ENCODE measurements at places on chromosomes 7 and 10.
A peak's percentile ranks its signal among the peaks of the same experiment; 100 is the strongest.

DNA sequence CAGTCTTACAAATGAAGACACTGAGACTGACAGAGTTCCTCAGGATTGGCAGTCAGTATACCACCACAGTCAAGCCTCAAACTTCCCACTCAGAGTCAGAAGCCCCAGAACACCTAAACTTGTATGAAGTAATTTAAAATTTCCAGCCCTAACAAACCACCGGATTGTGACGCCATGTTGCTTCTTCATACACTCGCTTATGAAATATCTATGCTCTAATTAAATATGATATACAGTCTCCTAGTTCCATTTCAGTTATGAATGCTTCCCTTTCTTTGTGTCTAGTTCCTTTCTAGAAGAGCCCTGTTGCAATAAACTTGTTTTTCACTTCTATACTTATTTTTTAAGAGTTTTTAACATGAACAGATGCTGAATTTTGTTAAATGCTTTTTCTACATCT lies 172.0 kb upstream of the NOBOX start:
- DNase-seq, result no peak

DNA sequence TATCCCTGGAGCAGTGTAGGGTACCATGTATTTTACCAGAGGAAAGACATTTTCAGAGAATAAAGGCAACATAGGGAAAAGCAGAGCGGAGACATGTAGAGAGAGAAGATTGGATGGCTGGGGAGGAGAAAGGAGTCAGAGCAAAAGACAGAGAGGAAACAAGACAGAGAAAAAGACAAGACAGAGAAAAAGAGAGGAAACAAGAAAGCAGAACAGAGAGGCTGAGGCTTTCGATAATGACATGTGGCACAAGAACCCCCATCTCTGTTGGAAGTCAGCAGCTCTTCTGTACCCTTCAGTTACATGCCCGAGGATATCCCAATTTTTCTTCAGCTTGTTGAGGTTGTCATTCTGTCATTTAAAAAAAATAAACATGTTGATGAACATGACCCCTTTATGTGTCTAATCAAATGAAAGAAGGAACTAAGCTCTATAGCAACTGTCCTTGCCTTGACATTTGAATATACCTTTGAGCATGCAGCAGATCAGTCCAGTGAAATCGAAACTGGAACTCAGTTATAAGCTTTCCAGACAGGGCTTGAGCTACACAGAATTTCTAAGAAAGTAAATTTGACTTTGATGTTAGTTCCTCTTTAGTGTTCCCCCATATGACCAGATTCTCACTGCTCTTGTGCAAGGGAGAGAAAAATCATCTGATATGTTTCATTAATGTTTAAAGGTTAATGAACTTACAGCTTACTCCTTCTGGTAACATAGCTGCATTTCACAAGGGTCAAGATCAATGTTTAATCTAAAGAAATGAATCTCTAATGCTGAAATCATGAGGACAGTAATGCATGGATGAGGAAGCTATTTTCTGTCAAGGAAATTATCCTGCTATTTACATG lies 75.1 kb upstream of the SP4 start:
- peak; percentile 85 for DNase-seq

- DNase-seq, result peak; percentile 17
These were observed 130.4 kb downstream of the HIBADH start for GRCh38 chr7:27532314-27532713.

GRCh38 chr10:82827901-82828300 lies 952.9 kb downstream of the NRG3 start:
- no peak for DNase-seq

GRCh38 chr7:97215556-97215955 lies 98.1 kb downstream of the SDHAF3 start:
- DNase-seq, result peak; percentile 57

GRCh38 chr10:126511917-126512479 lies 123.7 kb upstream of the ADAM12 start:
- DNase-seq, result no peak

DNA sequence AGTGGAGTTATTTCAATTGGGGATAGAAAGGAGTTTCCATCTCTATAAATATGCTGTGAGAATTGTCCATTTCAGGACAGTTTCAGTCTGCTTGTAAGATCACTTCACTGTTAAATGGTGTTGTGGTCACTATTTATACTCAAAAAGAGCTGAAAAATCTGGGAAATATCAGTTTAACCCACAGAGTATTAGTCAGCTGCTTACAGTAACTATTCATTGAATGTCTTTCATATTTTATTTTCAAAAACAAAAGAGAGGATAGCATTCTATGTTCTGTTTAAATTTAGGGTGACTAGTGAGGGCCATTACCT lies 85.4 kb upstream of the PLXDC2 start:
- no peak for DNase-seq

DNA sequence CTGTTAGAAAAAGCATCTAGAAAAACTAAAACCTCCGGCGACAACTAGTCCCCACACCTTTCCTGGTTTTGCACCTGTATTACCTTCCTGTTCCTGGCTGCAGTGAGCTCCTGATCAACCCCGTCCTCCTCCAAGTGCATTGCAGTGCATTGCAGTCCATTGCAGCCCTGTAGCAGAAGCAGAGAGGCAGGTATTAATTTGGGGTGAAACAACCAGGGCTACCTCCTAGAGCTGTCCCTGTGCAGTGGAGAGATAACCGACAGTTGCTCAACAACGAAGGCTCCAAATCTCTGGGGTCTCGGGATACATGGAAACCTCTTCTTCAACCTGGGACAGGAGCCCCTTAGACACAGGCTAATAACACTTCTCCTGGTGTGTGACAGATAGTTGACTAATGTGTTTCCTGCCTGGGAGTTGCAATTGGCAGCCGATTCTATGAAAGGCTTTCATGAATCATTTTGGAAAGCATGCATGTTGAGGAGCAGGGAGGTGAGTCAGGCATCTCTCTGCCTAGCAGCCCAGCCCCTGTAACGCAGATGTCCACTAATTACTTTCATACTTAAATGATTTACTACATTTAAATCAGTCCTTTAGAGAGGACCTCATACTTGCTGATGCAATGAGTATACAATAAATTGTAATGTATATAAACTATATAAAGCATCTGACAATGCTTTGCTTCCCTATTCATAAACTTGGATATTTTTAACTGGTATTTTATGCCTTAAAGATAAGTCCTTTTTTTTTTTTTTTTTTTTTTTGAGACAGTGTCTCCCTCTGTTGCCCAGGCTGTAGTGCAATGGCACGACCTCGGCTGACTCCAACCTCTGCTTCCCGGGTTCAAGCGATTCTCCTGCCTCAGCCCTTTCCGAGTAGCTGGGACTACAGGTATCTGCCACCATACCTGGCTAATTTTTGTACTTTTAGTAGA lies 59.0 kb downstream of the PRR15 start:
- DNase-seq, result no peak

DNA sequence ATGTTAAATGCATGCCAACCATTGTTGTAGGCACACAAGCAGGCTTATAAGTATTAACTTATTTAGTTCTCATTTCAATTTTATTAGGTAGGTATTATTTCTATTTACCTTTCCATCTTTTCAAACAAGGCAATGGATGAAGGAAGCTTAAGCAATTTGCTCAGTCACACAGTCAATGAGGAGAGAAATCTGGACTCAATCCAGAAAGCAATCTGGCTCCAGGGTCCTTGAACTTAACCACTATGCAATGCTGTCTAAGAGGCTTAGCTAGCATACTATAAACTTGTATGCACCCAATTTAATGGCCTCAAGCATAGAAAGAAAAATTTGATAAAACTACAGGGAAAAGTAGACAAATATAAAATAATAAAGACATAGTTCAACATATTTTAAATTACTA lies 88.6 kb downstream of the VWDE start:
- no peak for DNase-seq

All from hematopoietic multipotent progenitor cell treated with erythropoietin and hydrocortisone succinate and interleukin-3 and kit ligand, for 4 days (in vitro differentiated cells).